ENCODE measurements at places on chromosomes 11 and 22.

- DNase-seq, result no peak
Observed at GRCh38 chr22:42414565-42415303, 17.5 kb downstream of the NFAM1 start.

DNA sequence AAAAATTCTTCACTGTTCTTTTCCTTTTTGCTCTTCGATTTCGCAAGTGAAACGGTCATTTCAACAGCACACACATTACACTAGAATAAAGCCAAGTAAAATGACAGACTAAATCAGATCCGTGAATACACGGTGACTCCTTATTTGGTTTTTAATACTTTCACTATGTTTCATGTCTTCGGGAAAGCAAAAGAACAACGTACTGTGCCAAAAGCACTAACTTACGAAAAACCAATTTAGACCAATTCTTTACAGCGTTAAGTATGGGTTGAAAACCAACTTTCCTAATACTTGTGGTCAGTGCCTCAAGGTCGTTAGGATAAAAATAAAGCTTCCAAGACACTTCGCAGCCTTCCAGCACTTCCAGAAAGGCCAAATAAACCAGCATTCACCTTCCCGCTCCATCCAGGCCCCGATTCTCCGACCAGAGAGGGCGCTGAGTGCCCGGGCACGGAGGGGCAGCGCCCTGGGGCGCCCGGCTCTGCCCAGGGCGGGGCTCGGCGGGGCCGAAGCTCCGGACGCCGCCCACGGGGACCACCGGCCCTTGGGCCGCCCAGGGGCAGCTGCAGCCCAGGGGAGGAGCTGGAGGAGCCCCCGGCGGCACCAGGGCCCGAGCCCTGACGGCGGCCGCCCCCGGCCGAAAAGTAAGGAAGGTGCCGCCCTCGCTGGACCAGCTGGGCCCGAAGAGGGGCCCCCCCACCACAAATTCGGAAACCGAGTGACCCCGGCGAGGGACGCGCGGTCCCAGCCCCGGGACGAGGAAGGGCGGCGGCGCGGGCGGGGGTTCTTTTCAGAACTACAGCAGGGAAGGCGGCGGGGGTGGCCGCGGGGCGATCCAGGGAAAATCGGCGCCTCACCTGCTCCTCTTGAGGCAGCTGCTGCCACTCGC lies 499 bp downstream of the ATL3 start:
- peak; percentile 68 for DNase-seq

DNA sequence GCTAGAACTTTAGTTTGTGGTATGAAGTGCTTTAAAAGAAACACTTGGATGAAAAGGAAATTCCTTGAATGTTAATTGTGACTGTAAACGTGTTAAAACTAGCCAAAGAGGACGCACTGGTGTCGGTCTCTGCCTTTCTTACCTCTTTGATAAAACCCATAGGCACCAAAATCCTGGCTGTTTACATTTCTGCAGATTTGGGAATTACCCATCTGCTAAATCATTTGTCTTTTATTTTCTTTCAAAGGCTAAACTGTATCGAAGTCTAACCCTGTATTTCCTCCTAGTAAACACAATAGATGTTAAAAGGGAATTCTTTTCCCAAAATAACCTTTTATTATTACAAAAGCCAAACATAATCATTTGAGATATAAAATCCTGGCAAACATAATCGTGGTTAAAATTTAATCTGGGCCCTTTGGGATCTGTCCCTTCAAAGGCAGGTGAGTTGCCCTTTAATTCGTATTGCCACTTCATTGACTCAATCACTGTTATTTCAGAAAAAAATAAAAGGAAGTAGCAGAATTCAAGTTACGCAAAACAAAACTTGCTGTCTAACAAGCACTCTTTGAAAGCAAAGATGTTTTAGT lies 2.4 kb downstream of the RASSF10 start:
- no peak for DNase-seq

DNA sequence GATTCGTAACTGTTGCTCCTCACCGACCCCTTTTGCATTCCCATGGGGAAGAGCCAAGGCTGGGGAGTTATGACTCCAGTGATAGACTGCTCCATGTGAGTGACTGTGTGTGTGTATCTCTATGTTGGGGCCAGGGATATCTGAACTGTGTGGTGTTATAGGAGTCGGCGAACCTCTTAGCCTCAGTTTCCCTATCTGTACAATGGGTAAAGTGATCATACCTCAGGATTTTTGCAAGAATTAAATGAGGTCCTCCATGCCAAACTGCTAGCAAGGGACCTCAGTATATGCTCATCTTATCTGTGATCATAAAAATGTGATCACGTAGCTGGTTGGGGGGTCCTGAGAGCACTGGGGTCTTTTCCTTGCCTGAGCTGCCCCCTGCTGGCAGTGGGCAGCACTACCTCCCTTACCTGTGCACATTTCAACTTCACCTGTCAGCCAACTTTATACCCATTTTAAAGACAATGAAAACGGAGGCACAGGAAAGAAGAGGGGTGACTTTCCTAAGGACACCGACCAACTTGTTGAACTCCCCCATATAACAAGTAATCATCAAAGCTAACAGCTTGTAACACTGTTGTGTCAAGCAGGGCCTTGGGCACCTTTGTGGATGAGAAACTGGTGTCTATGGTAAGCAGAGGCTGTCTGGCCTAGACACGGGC lies 1.4 kb upstream of the DPP3 start:
- peak; percentile 66 for DNase-seq

GRCh38 chr11:43988040-43988817 lies 45.8 kb downstream of the C11orf96 start:
- no peak for DNase-seq

DNA sequence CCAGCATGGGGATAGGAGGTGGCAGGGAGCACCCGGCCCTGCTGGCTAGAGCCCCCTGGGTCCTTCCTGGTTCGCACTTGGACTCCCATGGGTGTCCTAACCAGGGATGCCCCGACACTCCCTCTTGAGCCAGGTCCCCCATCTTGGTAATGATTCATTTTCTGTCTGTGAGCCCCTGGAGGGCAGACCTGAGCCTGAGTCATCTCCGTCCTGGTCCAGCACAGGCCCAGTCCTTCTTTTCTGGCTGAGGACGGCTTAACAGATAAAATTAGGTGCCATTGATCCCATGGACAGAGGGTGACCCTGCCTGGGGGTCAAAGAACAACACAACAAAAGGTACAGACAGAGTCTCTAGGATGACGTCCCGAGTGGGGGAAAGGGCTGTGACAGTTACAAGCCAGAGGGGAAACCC lies 3.5 kb downstream of the RHOD start:
- no peak for DNase-seq

- DNase-seq, result no peak
Observed at GRCh38 chr22:44340271-44341239, 27.8 kb upstream of the SHISAL1 start.

GRCh38 chr11:103480421-103480820 lies 371.2 kb downstream of the DYNC2H1 start:
- DNase-seq, result no peak

Measured in activated CD8-positive, alpha-beta memory T cell treated with anti-CD3 and anti-CD28 coated beads, Interleukin-2, amount 50 U/mL, for 48 hours (primary cell).